ENCODE measurements at places on chromosomes 3 and 15. TPM values are rescaled to one million over a fixed set of nuclear protein-coding genes. Genes with fewer than 3 reads are reported as not detected.

CCDC33 gene
- total RNA-seq: not detected

FAM174B gene
- total RNA-seq: 16.5 TPM

AP3B2 gene
- 1.3 TPM for total RNA-seq

CFAP92 gene
- 0.22 TPM for total RNA-seq

MKRN3 gene
- 2.8 TPM for total RNA-seq

All from tibial nerve (tissue), 4 donors.